OCI-LY7 (cell line): ENCODE measurements at places on chromosomes 7 and 10. TPM values are rescaled to one million over a fixed set of nuclear protein-coding genes. Genes with fewer than 3 reads are reported as not detected.

GRCh38 chr7:151731022-151731441, 145.9 kb downstream of the PRKAG2 start:
- DNase-seq, result no peak

- DNase-seq, result no peak
These were observed 53.6 kb upstream of the DYNC1I1 start for GRCh38 chr7:95718577-95719410.

GRCh38 chr10:96501985-96502384, 11.7 kb downstream of the TLL2 start:
- no peak for DNase-seq

- no peak for DNase-seq
These were observed 49.0 kb downstream of the TMEM270 start for GRCh38 chr7:73909996-73910395.

DNA sequence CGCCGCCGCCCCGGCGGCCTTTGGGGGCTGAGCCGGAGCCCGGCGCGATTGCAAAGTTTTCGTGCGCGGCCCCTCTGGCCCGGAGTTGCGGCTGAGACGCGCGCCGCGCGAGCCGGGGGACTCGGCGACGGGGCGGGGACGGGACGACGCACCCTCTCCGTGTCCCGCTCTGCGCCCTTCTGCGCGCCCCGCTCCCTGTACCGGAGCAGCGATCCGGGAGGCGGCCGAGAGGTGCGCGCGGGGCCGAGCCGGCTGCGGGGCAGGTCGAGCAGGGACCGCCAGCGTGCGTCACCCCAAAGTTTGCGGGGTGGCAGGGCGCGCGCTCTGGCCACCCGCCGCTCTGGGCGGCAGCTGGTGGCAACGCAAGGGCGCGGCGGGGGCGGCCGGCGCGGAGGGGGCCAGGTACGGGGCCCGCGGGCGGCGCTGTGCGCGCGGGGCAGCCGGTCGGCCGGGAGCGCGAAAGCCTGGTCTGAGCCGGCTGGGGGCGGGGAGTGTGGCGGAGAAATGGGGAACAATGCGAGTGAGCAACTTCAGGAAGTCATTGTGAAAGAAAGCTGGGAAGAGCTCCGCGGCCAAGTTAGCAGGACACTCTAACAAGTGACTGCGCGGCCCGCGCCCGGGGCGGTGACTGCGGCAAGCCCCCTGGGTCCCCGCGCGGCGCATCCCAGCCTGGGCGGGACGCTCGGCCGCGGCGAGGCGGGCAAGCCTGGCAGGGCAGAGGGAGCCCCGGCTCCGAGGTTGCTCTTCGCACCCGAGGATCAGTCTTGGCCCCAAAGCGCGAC, at the start of gene IKZF1:
TSS of gene IKZF1 (plus strand) at position 588 of the 782 bp plus-strand sequence. CDS start 14,346 bp downstream, outside the sequence.
- DNase-seq, result peak; percentile 70

DNA sequence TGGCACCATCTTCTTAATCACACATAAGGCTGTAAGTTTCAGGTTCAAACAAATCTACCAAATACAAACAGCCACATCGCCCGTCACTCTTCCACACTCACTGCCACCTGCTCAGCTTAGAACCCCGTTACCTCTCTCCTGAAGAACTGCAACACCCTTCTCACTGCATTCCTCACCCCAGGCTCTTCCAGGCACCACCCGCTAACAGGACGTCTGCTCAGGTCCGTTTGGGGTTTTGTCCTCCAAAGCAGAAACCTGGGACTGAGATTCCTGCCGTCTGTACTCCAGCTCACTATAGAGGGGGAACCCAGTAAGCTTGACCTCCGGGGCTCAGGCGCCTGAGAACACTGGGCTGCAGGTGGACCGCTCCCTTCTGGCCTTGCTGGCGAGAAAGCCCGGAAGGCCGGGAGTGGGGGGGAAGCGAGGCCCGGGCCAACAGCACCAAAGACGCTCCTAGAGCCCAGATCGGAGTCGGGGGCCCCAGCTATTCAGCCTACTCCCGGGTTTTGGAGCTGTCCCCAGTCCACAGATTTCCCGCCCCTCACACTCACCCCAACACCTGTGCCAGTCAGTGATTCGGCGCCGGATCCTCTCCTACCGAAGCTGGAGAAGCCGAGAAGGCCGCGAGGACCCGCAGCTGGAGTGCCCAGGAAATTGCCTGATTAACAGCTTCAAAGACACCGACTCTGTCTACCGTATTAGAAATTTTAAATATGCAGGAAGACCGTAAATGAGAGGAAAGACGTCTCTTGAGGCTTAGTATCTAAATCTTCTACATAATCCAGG, at the start of gene AP3M1:
TSS of gene AP3M1 (minus strand) at position 625 of the 786 bp plus-strand sequence. CDS start 12,449 bp downstream, outside the sequence.
- peak; percentile 94 for DNase-seq

- peak; percentile 69 for DNase-seq
These were observed at the start of gene CARD11 for GRCh38 chr7:3043544-3044371. Gene CARD11, minus strand, starts transcription at chr7:3043867. Its CDS starts 85,361 bp downstream, at chr7:2958506.

- no peak for DNase-seq
These were observed 56.3 kb downstream of the IFIT5 start for GRCh38 chr10:89470628-89471027.

DNA sequence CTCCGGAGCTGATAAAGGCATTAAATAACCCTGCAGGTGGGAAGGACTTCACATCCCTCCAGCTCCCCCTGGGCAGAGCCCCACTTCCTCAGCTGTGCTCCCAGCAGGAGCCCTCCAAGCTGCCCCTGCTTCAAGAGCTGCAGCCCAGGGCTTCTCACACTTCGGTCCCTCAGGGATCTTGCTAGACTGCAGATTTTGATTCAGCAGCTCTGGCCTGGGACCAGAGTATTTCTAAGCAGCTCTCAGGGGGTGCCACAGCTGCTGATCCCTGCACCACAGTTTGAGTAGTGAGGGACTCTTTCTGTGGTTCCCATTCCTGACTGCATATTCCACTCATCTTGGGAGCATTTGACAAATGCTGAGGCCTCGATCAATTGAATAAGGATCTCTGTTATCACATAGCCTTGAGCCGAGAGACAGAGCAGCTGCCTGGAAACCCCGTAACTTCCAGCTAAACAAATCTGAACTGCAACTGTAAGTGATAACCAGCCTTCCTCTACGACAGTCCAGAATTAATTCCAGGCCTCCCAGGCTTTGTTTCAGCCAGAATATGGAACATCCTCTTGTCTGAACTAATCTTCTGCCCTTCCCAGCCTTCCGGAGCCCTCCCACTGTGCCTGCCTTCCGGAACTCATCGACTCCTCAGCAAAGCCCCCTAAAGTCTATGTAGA, 161.4 kb downstream of the CCDC3 start:
- no peak for DNase-seq

- no peak for DNase-seq
These were observed 297.5 kb downstream of the HDAC9 start for GRCh38 chr7:18792871-18793595.

GRCh38 chr7:149147072-149147751, at the start of gene ZNF398:
Gene ZNF398, plus strand, starts transcription at chr7:149147453. Its CDS starts 290 bp downstream, at chr7:149147743.
- DNase-seq, result peak; percentile 88

GRCh38 chr10:71230656-71231025, 18.3 kb downstream of the UNC5B start:
- DNase-seq, result no peak

GRCh38 chr7:129975309-129975708, 22.5 kb upstream of the UBE2H start:
- no peak for DNase-seq

DNA sequence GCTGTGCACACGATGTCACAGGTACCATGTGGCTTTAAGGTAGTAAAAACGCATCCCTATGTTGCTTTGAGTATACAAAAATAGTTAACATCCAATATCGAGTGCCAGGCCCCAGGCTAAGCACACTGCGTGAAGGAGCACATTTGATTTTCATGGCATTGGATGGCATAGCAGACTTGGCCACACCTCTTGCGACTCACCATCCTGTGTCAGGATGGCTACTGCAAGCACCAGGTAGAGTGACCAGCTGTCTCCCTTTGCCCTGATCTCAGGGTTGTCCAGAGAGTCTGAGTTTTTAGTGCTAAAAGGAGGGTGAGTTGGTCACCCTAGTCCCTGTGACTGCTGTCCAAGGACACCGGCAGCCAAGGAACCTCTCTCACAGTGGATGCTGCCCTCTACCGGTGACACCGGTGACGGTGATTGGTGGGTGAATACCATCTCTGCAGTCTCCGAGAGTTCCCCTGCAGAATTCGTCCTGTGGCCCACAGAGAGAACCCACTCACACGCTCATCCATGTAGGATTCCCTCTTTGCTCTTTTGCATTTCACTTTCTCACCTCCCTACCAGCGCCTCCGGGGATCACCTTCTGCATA, 76.1 kb downstream of the BICC1 start:
- DNase-seq, result no peak

GRCh38 chr7:166338-167060, 25.9 kb upstream of the FAM20C start:
- DNase-seq, result no peak

DNA sequence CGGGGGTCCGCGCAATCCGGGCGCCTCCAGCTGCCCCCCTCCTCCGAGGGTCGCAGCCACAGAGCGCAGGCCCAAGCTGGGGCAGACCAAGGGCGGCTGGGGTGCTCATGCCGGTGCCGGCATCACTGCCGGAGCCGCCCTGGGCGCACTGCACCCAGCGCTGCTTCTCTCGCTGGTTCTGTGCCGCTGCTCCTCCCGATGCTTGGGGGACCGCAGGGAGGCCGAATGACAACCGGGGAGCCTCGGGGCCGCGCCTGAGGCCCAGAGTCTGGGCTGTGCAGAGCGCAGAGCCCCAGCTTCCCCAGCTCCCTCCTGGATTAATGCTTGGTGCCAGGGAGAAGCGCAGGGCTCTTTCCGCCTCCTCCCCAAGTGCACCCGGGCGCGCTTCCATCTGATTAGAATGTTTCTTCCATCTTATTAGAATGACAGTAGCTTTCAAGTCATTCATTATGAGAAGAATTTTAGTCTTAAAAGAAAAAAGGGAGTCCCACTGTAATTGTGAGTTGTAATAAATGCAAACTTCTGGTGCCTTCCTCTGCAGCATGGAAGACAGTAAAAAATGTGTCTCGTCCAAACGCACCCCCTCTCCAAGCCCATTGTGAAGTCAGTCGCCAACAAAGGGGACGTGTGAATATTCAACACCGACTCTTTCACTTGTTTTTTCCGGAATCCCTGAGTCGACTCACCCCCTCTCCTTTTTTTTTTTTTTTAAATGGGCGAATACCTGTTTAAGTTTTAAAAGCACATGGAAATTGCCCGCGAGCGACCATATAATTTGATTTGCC, 19.5 kb upstream of the PTF1A start:
- DNase-seq, result no peak

GRCh38 chr10:97812696-97813095, 36.9 kb upstream of the GOLGA7B start:
- no peak for DNase-seq

DNA sequence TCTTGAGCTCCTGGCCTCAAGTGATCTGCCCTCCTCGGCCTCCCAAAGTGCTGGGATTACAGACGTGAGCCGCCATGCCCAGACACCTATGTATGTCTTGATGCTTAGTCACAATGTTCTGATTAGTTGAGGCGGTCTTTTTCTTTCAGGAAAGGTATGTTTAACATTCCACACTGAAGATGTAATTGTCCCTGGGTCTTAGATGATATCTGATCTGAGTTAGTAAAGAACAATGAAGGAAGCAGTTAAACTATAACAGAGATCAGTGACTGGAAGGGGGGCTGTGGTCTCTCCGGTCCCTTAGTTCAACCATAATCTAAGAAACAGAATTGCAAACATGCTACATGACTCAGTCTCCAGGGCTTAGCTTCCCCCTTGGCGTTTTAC, 31.5 kb upstream of the SH2D4B start:
- no peak for DNase-seq

DNA sequence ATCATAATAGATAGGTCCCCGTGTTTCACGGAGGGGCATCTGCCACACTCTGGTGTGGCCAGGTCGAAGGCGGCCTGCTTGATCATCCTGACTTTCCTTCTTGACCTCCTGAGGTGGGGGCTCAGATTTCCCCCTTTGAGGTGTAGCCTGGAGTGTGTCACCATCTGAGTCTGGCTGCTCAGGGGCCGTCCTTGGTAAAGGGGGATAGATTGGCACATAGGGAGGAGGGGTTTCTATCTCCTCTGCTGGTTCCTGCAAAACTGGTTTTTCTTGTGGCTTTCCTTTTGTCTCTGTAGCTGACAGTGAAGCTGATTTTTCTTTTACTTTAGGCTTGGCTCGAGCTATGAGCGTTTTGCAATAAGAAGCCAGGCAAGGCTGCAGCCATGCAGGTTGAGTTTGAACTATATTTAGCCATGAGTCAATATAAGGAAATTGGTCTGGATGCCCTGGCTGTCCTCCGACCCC, 7.1 kb upstream of the ZNF117 start:
- DNase-seq, result no peak

DNA sequence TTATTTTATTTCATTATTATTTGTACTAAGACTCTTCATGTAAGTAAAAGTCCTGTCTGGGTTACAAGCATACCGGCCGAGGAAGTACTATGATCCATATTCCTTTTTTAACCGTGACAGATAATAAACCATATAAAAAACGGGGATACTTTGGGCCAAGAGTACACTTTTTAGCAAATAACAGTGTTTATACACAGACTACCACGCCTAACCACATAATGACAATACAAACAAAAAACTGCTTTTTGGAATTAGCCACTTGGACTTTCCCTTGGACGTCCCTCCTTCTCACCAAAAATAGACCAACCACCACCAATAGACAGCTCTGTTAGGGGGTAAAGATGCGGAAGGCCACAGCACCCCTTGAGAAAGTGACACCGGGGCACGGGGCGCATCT, 800 bp downstream of the MINDY3 start:
- DNase-seq, result no peak

- no peak for DNase-seq
These were observed 32.3 kb downstream of the ST7 start for GRCh38 chr7:116985575-116985974.

DNA sequence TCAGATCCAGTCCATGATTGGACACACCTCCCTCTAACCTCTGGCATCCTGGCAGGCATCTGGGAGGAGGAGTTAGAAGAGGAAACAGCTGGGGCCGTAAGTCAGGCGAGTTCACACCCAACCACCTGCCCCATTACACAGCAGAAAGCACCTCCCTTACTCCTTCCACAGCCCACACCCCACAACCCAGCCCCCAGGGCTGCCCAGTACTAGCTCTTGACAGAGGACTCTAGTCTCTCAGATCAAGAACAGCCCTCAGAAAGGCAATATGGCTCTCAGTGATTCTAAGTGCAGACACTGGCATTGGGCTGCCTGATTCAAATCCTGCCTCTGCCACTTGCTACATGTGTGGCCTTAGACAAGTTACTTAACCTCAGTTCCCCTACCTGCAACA, 34.1 kb downstream of the KCNMA1 start:
- no peak for DNase-seq

- no peak for DNase-seq
These were observed 34.6 kb downstream of the UBN2 start for GRCh38 chr7:139265673-139266072.

DNA sequence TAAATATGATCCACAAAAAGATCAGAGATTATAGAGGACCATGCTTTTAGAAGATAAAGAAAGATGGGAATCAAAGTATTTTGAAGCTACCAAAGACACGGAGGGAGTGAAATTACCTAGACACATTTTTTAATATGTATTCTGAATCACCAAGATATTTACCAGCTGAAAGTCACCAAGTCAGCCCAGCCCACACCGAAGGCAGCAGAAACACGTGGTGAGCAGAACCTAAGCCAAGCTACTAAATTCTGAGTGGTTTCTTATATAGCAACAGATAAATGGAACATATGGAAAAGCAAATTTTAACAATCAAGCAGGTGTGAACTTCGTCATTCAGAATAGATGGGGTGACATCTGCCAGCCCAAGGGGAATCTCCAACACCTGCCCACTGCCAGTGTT, 134.7 kb upstream of the AKR1E2 start:
- DNase-seq, result no peak

Gene RNLS
- total RNA-seq, result not detected in 2 replicates

Gene NUTM2A
- 0.97 and 1.1 TPM in 2 replicates for total RNA-seq

Gene ACTR3C
- not detected in 2 replicates for total RNA-seq

Gene TMEM213
- not detected in 2 replicates for total RNA-seq

Gene HELLS
- total RNA-seq, result 174 and 190 TPM in 2 replicates

Gene C10orf105
- 0.09 and 0.15 TPM in 2 replicates for total RNA-seq

Gene DPYSL4
- total RNA-seq, result not detected in 2 replicates

Gene MRLN
- not detected in 2 replicates for total RNA-seq

Gene SPDYE9
- total RNA-seq, result not detected in 2 replicates
